ENCODE measurements at places on chromosomes 12 and 14. TPM values are rescaled to one million over a fixed set of nuclear protein-coding genes. Genes with fewer than 3 reads are reported as not detected.

ZNF891 gene
- 4.6 TPM for total RNA-seq

MYH7 gene
- total RNA-seq: not detected

MYL2 gene
- total RNA-seq: not detected

LHX5 gene
- total RNA-seq: not detected

TMTC2 gene
- total RNA-seq: 7.0 TPM

SALL2 gene
- total RNA-seq: 3.0 TPM

MSI1 gene
- total RNA-seq: 2.0 TPM

KRT77 gene
- total RNA-seq: not detected

HIGD1C gene
- total RNA-seq: not detected

KLRB1 gene
- 0.80 TPM for total RNA-seq

EEA1 gene
- 27.2 TPM for total RNA-seq

ETFRF1 gene
- total RNA-seq: 29.5 TPM

COCH gene
- total RNA-seq: 0.66 TPM

CFL2 gene
- total RNA-seq: 28.8 TPM

MGP gene
- total RNA-seq: 330 TPM

SFSWAP gene
- 34.9 TPM for total RNA-seq

PRIMA1 gene
- total RNA-seq: 2.1 TPM

GDF11 gene
- total RNA-seq: 1.6 TPM

OR9K2 gene
- total RNA-seq: not detected
